ENCODE measurements at places on chromosomes 1 and 21.

GRCh38 chr1:241531195-241532161, 700 bp upstream of the KMO start:
- peak; percentile 90 for DNase-seq

- peak; percentile 47 for DNase-seq
Observed at GRCh38 chr1:183267646-183268431, 81.8 kb downstream of the LAMC2 start.

DNA sequence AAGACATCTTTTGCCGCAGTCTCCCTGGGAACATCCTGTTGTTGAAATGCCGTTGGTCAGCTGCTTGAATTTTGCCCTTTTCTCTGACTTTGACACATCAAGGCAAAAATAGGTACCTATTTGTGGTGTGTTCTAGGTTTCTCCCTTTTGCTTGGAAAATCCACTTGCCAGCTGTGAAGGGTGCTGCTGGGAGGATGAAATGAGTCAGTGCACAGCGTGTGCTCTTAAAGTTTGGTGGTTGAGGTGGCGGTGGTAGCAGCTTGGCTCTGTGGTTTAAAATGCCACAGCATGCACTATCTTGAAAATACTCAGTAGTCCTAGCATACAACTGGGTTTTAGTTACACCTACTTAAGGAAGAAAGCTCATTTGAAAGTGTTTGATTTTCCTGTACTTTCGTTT, 183.8 kb downstream of the DHRS3 start:
- peak; percentile 89 for DNase-seq

DNA sequence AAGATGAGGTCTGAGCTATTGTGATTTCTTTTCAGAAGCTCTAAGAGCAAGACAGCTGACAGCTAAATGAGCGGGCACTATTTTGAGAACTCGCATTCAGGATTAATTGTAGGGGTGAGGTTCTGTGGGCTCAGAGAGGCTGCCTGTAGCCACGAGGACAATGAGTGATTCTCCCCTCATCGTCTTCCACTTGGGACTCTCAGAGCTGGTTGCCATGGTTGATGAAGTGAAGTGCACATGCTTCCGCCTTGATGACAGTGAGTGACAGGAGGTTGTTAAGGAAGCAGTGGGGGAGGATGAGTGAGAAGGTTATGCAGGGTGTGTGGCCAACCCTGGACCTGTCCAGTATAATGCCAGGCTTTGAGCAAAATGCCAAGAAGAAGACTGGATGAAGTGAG, 341.7 kb downstream of the PCP4 start:
- no peak for DNase-seq

DNA sequence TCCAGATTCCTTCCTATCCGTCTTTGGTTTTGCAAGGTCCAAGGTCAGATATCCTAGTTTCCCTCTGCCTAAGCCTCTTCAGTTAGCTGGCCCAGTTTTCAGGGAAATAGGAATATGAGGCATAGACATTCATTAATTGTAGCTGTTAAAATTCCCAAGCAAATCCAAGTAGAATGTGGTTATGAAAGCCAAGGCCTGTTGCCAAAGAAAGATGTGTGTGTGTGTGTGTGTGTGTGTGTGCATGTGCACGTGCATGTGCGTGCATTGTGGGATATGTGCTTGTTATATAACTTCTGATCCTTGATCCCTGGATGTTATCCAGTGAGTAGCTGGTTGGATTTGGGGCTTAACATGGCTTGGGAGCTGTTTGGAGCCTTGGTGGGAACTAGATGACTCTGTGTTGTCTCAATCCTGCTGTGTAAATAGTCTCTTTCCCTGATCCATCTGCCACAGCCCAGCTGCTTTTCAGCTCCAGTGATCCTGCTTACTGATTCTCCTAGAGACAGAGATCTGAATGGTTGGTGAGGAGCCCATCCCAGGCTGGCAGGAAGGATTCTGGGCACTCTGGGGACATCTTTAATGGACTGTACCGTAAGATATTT, 70.6 kb upstream of the GCLM start:
- peak; percentile 76 for DNase-seq

DNA sequence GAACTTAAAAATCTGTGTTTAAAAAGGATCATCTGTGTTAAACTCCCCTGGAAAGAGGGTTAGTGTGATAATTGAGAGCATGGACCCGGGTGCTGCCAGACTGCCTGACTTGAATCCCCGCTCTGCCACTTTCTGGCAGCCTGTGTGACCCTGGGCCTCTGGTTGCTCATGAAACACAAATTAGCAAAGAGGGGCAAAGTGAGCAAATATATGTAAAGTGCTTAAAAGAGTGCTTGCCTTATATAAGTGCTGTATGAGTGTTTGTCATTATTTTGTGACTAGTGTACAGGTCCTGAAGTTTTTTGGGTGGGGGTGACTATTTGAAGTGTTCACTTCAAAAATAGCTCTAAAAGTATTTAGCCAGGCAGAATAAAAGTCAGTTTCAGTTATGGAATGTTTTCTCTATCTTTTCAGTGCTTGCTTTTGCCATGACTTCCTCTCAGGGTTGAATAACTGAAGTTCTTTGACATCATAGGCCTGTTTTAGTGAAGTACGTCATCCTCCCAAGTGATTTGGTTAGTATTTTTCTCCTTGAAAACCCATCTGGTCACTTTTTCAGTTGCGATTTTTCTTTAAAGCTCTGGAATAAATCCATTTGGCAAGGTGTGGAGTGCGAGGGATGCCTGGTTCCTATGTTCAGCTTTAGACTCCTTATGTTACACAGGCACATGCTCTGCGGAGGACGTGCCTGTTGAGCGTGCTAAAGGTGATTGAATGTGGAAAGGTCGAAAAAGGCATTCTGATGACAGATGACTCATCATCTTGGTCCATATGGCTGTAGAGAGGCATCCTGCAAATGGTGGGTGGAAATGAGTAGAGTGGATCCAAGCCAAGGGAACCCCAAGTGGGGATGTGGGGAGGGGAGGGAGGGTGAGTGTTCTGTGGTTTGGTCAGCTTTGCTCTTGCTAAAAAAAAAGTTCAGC, 47.8 kb downstream of the AK4 start:
- no peak for DNase-seq

- DNase-seq: peak; percentile 91
Observed at GRCh38 chr1:185864889-185865517, 130.8 kb downstream of the HMCN1 start.

GRCh38 chr1:111833334-111833733, 77.6 kb downstream of the DDX20 start:
- peak; percentile 12 for DNase-seq

- DNase-seq: no peak
Observed at GRCh38 chr1:111417755-111418154, 9.8 kb downstream of the OVGP1 start.

DNA sequence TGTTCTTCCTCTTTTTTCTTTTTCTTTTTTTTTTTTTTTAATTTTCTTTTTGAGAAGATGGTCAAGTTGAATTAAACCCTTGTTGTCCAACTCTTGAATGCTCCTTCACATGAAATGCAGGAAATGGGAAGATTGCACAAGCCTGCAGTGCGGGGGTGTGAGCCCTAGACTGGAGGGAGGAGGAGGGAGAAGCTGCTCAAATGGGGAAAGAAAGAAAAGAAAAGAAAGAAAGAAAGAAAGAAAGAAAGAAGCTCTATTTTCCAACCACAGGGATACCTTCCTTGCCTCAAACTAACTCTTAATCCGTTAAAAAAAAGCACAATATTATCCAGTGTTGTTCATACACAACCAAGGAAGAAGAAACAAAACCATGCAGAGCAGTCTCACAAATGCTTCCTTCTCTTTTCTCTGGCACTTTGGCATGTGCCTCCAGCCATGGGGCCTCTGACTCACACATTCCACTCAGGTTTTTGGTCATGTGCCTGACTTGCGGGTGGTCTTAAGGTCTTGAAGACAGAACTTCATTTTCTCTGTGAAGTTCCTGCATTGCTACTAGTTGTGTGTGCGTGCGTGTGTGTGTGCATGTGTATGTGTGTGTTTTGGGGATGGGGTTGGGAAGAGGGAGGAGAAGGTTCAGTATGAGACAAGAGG, 276.1 kb downstream of the RPS6KC1 start:
- DNase-seq: peak; percentile 81

DNA sequence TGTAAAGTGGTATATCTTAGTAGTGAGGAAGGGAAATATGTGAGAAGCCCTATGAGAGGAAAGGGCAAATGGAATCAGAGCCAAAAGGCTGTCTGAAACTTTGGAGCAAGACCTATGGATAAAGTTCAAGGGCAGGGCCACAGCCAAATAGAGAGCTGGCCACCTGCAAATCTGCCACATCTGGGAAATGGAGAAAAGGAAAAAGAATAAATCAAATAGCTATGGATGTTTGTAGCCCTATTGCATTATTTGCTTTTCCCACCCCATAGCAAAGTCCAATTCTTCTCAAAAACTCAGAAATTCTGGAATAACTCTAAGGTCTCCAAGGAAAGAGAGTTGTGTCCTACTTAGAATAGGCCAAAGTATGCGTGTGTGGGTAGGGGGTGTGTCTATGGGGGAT, 4.0 kb upstream of the HLX start:
- no peak for DNase-seq

DNA sequence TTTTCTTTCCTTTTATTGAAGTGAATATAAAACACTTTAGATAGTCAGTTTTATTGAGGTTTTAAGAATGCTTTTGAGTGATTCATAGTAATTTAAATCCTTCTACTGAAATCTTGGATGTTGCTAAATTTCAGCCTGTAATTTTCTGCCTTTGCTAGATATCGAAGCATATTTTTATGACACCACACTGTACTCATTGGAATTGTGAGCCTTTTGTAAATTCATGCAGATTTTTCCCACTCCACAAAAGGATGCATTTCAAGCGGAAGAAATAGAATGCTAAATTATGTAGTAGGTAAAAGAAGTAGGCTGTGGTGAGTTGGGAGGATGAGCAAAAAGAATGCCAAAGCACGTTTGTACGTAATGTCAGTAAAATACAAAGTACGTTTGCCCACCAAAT, 13.8 kb downstream of the SNX7 start:
- no peak for DNase-seq

DNA sequence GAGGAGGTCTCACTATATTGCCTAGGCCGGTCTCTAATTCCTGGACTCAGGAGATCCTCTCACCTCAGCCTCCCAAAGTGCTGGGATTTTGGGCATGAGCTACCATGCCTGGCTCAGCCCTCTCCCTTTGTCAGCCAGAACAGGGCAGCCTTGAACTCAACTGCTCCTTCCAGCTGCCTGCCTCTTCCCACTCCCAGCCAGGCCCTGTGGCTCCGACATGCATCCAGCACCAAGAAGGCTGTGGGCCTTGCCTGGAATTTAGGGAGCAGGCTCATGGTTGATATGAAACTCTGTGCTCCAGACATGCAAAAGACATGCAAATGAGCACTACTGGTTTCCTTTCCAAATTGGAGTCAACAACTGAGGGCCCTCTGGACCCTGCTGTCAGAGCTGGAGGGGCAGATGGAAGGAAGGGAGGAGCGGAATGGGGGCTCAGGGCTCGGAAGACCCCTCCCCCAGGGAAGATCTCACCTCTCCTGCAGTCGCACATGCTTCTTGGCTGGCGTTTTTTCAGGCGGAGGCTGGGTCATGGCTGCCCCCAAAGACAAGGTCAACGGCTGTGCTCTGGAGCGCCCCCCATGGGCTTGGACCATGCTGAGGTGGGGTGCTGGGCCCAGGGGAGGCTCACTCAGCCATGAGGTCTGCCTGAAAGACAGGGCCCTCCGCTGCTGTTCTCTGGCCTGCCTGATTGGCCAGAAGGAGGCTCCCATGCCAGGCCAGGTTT, 1.4 kb downstream of the PTPN7 start:
- DNase-seq: no peak

DNA sequence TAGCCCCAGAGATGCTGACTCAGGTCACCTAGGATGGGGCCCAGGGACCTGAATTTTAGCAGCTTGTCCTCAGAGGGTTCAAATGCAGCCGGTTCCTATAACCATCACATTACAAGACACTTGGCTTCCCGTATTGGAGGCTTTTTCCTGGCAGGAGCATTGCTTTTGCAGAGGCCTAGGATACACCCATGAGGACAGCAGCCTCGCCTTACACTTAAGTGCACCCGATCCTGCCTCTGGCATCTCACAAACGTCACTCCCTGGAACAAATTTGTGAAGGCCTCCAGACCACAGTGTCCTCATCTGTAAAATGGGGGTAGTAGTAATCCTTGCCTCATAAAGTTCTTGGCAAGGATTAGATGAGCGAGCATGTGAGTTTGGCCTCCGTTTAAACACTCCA, 130.0 kb downstream of the KAZN start:
- no peak for DNase-seq

DNA sequence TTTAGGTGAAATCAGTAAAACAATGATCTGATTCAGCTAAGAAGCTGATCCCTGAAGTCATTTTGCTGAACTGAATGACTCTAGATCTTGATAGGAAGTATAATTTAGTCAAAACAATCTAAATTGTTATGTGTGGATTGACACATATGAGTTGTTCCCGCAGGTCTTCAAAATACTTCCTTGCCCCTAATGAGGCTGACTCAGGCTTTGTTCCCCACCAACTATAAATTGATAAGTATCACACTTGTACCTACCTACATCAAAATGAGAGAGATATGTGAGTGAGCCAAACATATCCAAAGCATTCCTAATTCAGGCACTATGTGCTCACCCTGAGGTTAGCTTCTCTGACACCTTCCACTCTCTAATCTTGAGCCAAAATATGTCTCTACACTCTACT, 507.1 kb downstream of the PLPP3 start:
- no peak for DNase-seq

GRCh38 chr1:31866450-31867032, 50.7 kb upstream of the SPOCD1 start:
- DNase-seq: no peak

- peak; percentile 98 for DNase-seq
Observed at GRCh38 chr1:89953131-89953626, 41.7 kb upstream of the ZNF326 start.

DNA sequence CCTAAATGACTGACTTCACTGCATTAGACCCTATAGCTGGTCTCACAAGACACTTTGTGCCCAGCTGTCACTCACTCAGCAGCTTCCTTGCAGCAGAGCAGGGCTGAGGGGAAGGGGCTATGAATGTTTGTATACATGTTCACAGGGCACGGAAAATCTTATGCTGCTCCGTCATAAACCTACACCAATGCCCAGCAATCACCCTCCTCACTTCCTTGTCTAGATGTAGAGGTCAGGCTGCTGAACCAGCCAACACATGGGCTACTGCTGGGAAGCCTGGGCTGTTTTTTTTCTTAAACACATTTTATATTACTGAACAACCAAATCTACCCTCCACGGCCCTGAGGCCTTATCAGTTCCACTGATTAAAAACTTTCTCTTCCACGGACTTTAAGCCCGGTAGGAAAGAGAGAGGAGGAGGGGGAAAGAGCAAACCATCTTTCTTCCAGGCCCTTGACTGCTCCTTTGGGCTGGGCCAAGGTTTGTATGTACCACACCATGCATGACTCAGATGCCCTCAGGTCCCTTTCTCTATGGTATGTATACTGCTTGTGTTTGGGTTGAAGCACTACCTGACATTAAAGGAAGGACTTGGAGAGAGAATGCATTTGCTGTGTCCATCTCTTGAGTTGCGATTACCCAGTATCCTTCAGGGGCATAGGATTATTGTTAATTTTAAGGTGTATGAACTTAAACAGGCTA, 12.7 kb downstream of the MTFR1L start:
- DNase-seq: no peak

- peak; percentile 82 for DNase-seq
Observed at GRCh38 chr1:41432481-41433280, 51.8 kb downstream of the EDN2 start.

Measured in renal cortical epithelial cell (primary cell).